ENCODE measurements at places on chromosomes 4 and X.

GRCh38 chrX:2548711-2549423, 48.1 kb upstream of the DHRSX start:
- DNase-seq: no peak

DNA sequence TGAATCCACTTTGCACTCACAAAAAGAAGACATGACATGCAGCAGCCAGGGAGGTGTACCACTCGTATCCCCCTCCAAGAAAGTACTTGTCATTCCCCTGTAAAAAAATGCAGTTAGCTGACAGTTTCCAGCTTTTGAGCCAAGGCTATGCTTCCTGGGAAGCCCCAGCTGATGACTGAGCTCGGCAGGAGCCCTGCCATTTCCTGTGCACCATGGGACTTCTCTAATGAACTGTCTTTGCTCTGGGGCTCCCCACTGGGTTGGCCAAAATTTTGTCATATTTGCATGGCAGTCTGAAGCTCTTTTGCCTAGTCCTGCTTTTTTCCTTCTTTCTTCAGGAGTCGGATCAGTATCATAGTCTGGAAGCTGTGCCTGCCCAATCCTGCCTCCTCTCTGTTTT, 104.5 kb upstream of the MAOA start:
- peak; percentile 16 for DNase-seq

- DNase-seq: no peak
Measured at GRCh38 chrX:123990602-123991001, 29.1 kb downstream of the STAG2 start.

- DNase-seq: no peak
Measured at GRCh38 chrX:152932144-152932543, 34.3 kb downstream of the ZNF185 start.

DNA sequence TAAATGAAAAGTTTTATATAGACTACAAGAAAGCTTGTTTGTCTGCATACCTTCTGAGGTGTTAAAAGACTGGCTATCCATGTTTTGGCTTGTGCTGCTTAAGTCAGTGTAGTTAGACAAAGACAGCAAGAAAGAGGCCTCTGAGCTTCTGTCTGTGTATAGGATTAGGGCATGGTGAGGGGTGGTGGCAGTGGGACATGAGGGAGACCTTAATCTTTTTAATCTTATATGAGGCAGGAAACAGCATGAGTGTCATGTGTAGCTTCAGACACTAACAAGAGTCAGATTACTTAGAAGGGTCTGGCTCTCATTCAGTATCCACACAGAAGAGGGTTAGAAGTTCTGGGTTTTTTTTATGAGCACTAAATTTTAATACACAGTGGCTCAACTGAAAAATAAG, 213.3 kb downstream of the GABRG1 start:
- no peak for DNase-seq
